ENCODE measurements at places on chromosomes 5 and 9. TPM values are rescaled to one million over a fixed set of nuclear protein-coding genes. Genes with fewer than 3 reads are reported as not detected.

GRCh38 chr5:140108093-140109017 lies 5.6 kb upstream of the PURA start:
- no peaks in the 10 kb centered on the region for H3K36me3 ChIP-seq
- peak overlapping the region; percentile 71 for H3K4me3 ChIP-seq
- peak; percentile 71 for DNase-seq

DNA sequence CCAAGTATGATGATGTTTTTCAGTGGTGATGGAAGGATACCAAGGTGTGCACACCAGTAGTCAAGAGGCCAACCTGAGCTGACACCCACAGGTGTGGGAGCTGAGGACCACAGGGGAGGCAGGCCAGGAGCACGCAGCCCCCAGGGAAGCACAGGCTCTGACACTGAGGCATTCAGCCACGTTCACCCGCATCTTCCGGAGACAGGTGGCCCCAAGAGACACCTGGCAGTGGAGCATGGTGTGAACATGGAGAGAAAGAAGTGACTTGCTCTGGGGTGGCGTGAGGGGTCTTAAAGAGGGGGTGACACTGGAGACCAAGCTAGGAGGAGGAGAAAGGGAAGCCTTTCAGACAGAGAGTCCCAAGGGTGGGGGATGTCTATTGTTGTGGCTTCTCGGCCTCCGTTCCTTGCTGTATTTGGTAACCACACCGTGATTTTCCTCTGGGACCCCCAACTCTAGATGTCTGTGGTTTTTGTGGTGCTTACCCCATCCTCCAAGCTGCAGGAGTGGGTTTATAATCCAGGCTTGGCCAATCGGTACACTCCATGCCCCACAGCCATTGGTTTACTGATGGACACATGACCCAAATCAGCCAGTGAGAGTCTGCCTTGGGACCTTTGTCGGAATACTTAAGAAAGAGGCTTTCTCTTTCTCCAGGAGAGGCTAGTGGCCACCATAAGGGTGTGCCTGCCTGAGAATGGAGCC lies 84.6 kb downstream of the HRH2 start:
- no peaks in the 10 kb centered on the region for H3K36me3 ChIP-seq
- no peaks in the 10 kb centered on the region for H3K4me1 ChIP-seq
- no peak overlapping the region for H3K27ac ChIP-seq
- no peak for DNase-seq
- no peak overlapping the region for H3K4me3 ChIP-seq
- H3K27me3 ChIP-seq = peaks cover 35% of the 10 kb centered on the region

- peak; percentile 88 for DNase-seq
- peaks cover 30% of the 10 kb centered on the region for H3K4me1 ChIP-seq
- peak overlapping the region; percentile 78 for H3K4me3 ChIP-seq
- no peaks in the 10 kb centered on the region for H3K27me3 ChIP-seq
- H3K36me3 ChIP-seq = no peaks in the 10 kb centered on the region
- peak overlapping the region; percentile 86 for H3K27ac ChIP-seq
Observed at GRCh38 chr5:179679014-179679674, 1.7 kb downstream of the CBY3 start.

DNA sequence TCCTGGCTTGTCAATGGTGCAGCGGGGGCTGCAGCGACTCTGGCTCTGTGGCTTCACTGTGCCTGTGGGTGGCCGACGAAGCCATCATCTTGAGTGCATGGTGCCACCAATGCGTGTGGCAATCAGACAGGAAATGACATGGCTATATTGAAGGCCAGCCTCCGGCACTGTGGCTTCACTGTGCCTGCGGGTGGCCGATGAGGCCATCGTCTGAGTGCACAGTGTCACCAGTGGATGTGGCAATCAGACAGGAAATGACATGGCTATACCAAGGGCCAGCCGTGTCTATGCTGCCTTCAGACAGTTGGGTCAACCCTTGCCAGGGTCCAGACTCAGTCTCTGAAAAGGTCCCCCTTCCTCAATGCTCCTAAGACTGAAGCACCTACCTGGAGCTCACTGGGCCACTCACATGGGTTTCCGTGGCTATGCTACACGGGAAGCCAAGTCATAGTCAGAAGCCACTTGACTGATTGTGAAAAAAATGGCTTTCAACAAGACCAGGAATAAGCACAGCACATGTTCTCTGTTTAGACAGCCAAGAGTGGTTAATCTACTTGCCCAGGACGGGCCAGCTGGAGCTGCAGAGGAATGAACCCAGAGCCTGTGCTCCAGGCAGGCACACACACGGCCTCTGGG lies 67.5 kb upstream of the S1PR3 start:
- no peaks in the 10 kb centered on the region for H3K36me3 ChIP-seq
- no peak overlapping the region for H3K27ac ChIP-seq
- H3K27me3 ChIP-seq = no peaks in the 10 kb centered on the region
- H3K4me3 ChIP-seq = no peak overlapping the region
- DNase-seq = no peak

- H3K4me3 ChIP-seq = no peak overlapping the region
- H3K36me3 ChIP-seq = no peaks in the 10 kb centered on the region
- H3K27me3 ChIP-seq = peaks cover 48% of the 10 kb centered on the region
- H3K4me1 ChIP-seq = no peaks in the 10 kb centered on the region
- DNase-seq = no peak
Observed at GRCh38 chr5:587403-587802, 24.7 kb upstream of the CEP72 start.

DNA sequence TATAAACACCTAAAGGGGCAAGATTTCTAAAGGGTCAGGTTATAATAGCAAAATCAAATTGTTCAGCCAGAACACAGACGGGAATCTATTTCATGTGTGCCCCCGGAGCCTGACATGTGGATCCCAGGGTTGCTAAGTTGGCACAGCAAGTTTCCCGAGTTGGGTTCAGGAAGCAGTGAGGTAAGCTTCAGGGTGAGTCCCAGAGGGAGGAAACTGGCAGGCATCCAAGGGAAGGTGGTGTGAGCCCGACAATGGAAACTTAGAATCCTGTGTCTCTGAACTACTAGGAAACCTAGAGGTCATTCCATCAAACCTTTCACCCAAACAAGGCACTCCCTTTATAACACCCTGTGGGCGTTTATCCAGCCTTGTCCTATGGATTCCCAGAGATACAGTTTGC lies 98.4 kb downstream of the ADRB2 start:
- H3K4me3 ChIP-seq = no peak overlapping the region
- no peak overlapping the region for H3K27ac ChIP-seq
- no peaks in the 10 kb centered on the region for H3K27me3 ChIP-seq

- no peaks in the 10 kb centered on the region for H3K27me3 ChIP-seq
- no peak for DNase-seq
- H3K27ac ChIP-seq = no peak overlapping the region
- peaks cover 84% of the 10 kb centered on the region for H3K36me3 ChIP-seq
Observed at GRCh38 chr9:36345103-36345846, 54.8 kb downstream of the RNF38 start.

- no peaks in the 10 kb centered on the region for H3K36me3 ChIP-seq
- DNase-seq = no peak
- no peak overlapping the region for H3K27ac ChIP-seq
Observed at GRCh38 chr5:107461770-107462169, 209.0 kb downstream of the EFNA5 start.

The ST8SIA4 gene
- 0.68 TPM for total RNA-seq

- no peak overlapping the region for H3K27ac ChIP-seq
- no peak overlapping the region for H3K4me3 ChIP-seq
- no peaks in the 10 kb centered on the region for H3K36me3 ChIP-seq
- DNase-seq = no peak
- H3K4me1 ChIP-seq = peaks cover 3% of the 10 kb centered on the region
- H3K27me3 ChIP-seq = no peaks in the 10 kb centered on the region
Observed at GRCh38 chr9:121974421-121974820, 118.7 kb downstream of the TTLL11 start.

DNA sequence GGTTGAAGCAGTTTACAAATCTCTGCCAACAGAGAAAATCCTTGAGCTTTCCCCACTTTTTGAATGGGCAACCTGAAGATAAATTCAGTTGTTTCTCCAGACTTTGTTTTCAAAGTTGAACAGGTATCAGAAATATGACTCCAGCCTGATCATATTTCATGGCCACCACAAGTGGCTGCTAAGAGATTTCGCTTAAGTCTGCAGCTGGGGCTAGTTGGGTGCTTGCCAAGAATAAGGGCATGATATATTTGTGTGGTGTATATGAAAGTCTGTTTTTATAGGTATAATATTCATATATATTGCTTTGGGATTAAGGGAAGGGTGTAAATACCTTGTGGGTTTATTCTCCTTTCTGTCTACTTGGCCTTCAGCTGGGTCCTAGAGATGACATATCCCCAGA lies 168.4 kb upstream of the GDNF start:
- no peaks in the 10 kb centered on the region for H3K27me3 ChIP-seq
- H3K27ac ChIP-seq = no peak overlapping the region
- DNase-seq = no peak
- no peaks in the 10 kb centered on the region for H3K36me3 ChIP-seq
- no peak overlapping the region for H3K4me3 ChIP-seq
- no peaks in the 10 kb centered on the region for H3K4me1 ChIP-seq

DNA sequence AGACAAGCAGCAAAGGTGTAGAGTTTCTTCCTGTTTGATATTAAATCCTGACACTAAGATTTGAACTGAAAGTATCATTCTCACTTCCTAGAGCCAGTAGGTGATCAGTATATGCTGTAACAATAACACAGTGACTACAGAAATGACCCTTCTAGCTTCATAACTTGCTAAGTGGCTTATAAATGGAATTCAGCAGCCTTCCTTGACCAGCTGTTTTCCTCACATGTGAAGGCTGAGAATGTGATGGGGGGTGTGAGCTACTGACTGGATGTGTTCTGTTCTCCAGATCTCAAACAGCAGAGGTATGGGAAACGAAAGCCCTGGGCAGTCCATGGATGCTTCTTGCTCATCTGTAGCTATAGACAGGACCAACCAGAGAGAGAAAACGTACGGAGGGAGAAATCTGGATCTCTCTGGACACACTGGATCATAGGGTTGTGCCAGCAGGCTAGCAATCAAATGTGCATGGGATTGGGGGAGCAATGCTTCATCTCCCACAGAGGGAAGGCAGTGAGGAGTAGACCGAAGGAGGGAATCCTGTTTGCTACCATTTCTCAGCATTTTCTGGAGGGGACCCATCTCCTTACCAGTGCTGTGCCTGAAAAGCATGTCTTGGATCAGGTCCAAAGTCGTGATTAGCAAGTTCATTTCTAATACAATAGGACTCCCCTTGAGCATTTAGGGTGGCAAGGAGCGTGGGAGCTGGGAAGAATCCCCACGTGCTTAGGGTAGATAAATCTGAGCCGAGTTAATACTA lies 39.4 kb downstream of the TNFAIP8 start:
- peaks cover 30% of the 10 kb centered on the region for H3K4me1 ChIP-seq
- H3K4me3 ChIP-seq = no peak overlapping the region
- DNase-seq = no peak
- no peaks in the 10 kb centered on the region for H3K27me3 ChIP-seq
- H3K27ac ChIP-seq = no peak overlapping the region

DNA sequence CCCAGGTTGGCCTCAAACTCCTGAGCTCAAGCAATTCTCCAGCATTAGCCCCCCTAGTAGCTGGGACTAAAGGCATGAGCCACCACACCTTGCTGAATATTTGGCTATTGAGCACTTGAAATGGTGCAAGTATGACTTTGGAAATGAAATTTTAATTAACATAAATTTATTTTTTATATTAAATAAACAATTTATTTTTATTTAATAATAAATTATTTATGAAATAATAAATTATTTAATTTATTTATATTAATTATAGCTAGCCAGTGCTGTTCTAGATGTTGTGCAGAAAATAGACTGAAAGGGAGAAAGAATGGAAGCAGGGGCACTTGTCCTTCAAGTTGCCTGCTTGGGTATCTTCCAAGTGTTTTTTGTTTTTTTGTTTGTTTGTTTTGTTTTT lies 40.0 kb upstream of the CTNNA1 start:
- H3K4me1 ChIP-seq = no peaks in the 10 kb centered on the region
- no peaks in the 10 kb centered on the region for H3K36me3 ChIP-seq
- DNase-seq = no peak

GRCh38 chr9:93093877-93094657 lies 1.9 kb upstream of the CARD19 start:
- peaks cover 52% of the 10 kb centered on the region for H3K4me1 ChIP-seq
- no peak overlapping the region for H3K4me3 ChIP-seq
- no peaks in the 10 kb centered on the region for H3K36me3 ChIP-seq
- peak; percentile 72 for DNase-seq
- peak overlapping the region; percentile 24 for H3K27ac ChIP-seq

The INSL6 gene
- total RNA-seq = not detected

DNA sequence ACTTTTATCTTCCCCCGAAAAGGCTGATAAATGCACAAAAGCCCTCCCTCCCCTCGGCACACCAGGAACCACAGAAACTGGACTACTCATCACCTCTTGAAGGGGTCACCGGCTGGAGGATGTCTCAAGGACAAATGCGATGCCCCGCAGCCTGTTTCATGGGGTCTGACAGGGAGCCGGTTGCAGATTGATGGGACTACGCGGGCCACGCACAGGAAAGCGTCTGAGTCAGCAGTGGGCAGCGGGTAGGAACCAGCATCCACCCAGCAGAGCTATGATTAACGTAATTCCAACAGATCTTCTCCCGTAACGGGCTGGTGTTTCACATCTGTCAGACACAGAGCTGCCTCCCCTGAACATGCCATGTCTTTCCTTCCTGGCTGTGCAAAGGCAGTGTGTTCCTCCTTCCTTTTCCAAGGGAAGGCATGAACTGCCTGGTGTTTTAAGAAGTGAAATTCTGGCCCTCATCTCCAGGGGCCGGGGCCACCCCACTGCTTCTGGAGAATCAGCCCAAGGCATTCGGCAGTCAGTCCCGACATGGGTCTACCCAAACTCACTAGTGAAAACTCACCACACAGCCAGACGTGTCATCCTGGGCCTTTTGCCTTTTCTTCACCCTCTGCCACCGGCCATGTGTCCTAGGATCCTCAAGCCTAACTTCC lies 144.4 kb upstream of the PHYKPL start:
- H3K27ac ChIP-seq = no peak overlapping the region
- H3K36me3 ChIP-seq = no peaks in the 10 kb centered on the region
- no peak for DNase-seq
- peaks cover 8% of the 10 kb centered on the region for H3K4me1 ChIP-seq
- H3K27me3 ChIP-seq = peaks cover 17% of the 10 kb centered on the region

DNA sequence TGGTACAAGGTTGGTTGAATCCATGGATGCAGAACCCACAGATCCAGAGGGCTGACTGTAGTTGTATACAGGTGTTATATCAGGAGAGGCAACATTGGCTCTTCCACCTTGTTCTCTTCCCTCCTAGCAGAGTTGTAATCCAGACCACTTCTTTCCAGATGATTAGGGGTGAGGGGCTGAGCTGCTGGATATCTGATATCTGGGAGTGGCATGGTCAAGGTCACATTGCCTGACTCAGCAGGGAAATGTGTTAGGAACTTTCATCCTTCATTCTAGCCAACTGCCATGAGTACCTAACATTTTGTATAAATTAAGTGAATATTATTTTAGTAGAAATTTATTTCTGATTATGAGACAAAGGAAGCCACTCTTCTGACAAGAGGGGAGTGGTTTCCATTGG lies 7.3 kb downstream of the DAPK1 start:
- H3K4me1 ChIP-seq = peaks cover 25% of the 10 kb centered on the region
- no peaks in the 10 kb centered on the region for H3K36me3 ChIP-seq
- H3K4me3 ChIP-seq = no peak overlapping the region
- no peak for DNase-seq
- H3K27ac ChIP-seq = no peak overlapping the region

All from suprapubic skin (tissue), 4 donors.